ENCODE measurements at places on chromosomes 16 and 17. TPM values are rescaled to one million over a fixed set of nuclear protein-coding genes. Genes with fewer than 3 reads are reported as not detected.

DNA sequence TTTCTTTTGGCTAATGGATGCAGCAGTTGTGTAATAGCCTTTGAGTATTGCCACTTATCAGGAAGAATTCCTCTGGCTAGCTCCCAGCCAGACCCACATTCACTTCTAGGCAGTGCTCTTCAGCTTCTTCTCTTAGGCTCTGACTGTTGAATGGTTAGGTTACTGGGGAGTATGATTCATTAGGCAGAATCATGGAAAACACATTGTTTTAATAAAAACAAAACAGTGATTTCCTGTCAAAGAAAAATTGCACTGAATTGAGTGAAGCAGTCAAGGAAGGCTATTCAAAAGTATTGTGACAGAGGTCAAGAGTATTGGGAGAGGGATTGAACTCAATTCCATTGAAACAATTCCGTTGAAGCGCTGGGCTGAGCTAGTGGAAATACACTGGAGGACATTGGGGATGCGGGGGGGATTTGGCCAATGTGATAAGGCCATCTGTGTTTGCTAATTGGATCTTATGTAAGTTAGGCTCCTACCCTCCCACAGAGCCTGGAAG lies 68.0 kb downstream of the CNTNAP4 start:
- DNase-seq, result peak; percentile 43

GRCh38 chr16:57988929-57989328 lies 11.5 kb downstream of the ZNF319 start:
- peak; percentile 51 for DNase-seq

- DNase-seq, result no peak
These were observed 87.8 kb upstream of the NOL11 start for GRCh38 chr17:67629971-67630320.

DNA sequence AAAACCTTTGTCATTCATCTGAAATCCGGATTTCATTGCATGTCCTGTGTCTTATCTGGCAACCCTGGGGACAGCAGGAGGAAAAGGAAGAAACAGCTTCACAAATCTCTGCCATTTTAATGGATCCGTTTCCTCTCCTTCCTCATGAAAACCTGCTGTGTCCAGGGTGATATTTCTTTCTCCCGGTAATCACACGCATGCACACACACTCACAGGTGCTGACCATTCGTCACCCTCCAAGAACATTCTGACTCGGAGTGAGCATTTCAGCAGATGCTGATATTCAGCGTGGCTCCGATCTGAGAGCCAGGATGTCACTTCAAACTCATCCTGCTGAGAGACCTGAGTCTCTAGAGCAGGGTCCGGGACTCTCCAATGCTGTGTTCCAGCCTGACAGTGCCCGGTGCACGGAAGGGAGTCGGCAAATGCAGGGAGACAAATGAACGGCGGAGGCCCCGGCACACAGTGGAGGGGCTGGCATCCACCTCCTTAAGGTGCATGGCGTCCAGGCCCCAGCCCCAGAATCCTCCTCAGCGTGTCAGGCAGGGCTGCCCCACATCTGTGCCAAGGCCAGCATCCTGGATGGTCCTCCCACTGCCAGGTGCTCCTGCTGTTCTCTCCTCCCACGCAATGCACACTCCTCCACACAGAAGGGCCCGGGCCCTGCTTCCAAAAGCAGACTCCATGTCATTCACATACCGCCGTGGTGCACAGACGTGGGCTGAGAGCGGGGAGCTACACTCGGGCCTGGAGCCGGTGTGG lies 70.7 kb downstream of the RBFOX3 start:
- DNase-seq, result no peak

GRCh38 chr16:11630046-11630767 lies 38.0 kb upstream of the SNN start:
- no peak for DNase-seq

GRCh38 chr17:48051283-48051682 lies 3.1 kb downstream of the NFE2L1 start:
- no peak for DNase-seq

The CCT6B gene
- 2.6 TPM for total RNA-seq

The TMEM256 gene
- total RNA-seq, result 67.8 TPM

The FOXF1 gene
- total RNA-seq, result 0.33 TPM

The KIF18B gene
- 0.49 TPM for total RNA-seq

Measured in left ventricle myocardium inferior (tissue), 1 donor.